ENCODE measurements at places on chromosomes 3 and 15.

DNA sequence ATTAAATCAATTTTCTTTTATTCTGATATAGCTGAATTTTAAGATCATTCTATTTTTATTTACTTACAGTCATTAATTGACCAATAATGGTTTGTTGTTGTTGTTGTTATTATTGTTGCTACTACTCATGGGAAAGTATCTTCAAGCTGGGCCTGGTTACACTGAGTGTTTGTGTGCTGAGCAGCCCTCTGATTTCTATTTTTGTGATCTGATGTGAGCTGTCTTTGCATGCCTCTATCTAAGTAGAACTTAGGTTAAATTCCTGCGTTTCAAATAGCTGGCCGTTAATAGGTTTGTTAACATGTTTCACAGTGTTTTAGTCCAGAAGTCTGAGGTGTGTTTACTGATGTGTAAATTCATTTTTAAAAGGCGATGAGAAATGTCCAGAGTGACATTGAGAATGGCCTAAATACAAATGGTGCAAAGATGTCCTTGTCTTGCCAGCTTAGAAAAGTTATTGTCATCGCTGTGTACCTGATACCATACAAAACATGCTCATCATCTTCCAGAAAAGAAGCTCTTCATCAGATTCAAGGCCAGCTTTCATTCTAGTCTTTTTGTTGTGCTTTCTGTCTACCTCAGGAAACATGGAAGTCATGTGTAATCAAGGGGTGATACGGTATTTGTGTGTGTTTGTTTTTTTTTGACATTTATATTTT is 15.8 kb downstream of the ARIH2 start:
- peaks cover 47% of the 10 kb centered on the region for H3K36me3 ChIP-seq
- no peaks in the 10 kb centered on the region for H3K27me3 ChIP-seq
- DNase-seq, result no peak
- H3K4me3 ChIP-seq, result no peak overlapping the region
- no peak overlapping the region for H3K27ac ChIP-seq
- H3K4me1 ChIP-seq, result peaks cover 18% of the 10 kb centered on the region

GRCh38 chr15:100279446-100279845 is 62.3 kb downstream of the ADAMTS17 start:
- H3K27me3 ChIP-seq, result no peaks in the 10 kb centered on the region
- H3K36me3 ChIP-seq, result no peaks in the 10 kb centered on the region
- H3K27ac ChIP-seq, result no peak overlapping the region

- H3K36me3 ChIP-seq, result no peaks in the 10 kb centered on the region
- no peak overlapping the region for H3K4me3 ChIP-seq
- DNase-seq, result no peak
- no peak overlapping the region for H3K27ac ChIP-seq
Observed at GRCh38 chr15:78347586-78348543, 7.7 kb downstream of the CRABP1 start.

- no peaks in the 10 kb centered on the region for H3K36me3 ChIP-seq
- H3K4me1 ChIP-seq, result peaks cover 3% of the 10 kb centered on the region
- H3K27ac ChIP-seq, result no peak overlapping the region
- no peak for DNase-seq
Observed at GRCh38 chr3:139534455-139534812, 5.1 kb downstream of the RBP1 start.

DNA sequence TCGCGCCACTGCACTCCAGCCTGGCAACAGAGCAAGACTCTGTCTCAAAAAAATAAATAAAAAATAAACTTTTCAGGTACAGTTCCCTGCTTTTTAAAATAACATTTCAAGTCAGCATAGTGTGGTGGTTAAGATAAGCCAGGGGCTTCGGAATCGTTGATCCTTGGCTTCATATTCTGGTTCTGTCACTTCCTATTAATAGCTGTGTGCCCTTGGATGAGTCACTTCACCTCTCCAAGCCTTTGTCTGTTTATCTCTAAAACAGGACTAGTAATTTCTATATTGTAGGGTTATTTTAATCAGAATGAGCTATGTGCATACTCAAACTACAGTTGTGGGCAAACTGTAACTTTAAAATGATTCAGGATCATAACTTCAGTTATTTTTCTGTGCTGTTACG is 53.8 kb upstream of the SENP5 start:
- H3K36me3 ChIP-seq, result peaks cover 63% of the 10 kb centered on the region
- no peak overlapping the region for H3K4me3 ChIP-seq
- H3K27me3 ChIP-seq, result no peaks in the 10 kb centered on the region
- H3K4me1 ChIP-seq, result no peaks in the 10 kb centered on the region
- H3K27ac ChIP-seq, result no peak overlapping the region

DNA sequence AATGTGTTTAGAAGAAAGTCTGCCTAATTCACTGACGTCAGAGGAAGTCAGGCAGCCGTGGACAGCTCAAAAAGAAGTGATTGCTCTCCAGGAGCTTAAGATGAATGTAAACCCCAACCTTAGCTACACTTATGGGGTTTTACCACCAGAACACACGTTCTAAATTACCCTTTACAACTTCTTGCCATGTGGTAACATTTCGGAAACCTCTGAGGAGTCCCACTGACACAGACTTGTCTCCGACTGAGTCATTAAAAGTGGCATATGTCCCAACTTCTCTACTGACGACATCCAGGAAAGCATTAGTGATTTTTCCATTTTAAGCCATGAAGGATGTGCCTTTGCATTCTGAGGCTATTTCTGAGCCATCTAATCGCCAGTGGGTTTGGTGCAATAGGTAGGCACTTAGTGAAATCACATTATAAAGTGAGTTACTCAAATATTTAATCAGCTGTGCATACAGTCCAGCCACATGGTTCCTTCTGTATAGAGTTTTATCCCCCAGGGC is 32.4 kb downstream of the C2CD4A start:
- no peaks in the 10 kb centered on the region for H3K4me1 ChIP-seq
- H3K36me3 ChIP-seq, result no peaks in the 10 kb centered on the region
- peaks cover 5% of the 10 kb centered on the region for H3K27me3 ChIP-seq
- no peak for DNase-seq

GRCh38 chr3:15797642-15798303 is at the start of gene ANKRD28:
Gene ANKRD28, minus strand, starts transcription at chr3:15797979. Its CDS starts 1,458 bp downstream, at chr3:15796521.
- no peaks in the 10 kb centered on the region for H3K27me3 ChIP-seq
- H3K27ac ChIP-seq, result peak within 1 kb of the TSS; percentile 76
- DNase-seq, result no peak
- H3K4me1 ChIP-seq, result peaks cover 68% of the 10 kb centered on the region

DNA sequence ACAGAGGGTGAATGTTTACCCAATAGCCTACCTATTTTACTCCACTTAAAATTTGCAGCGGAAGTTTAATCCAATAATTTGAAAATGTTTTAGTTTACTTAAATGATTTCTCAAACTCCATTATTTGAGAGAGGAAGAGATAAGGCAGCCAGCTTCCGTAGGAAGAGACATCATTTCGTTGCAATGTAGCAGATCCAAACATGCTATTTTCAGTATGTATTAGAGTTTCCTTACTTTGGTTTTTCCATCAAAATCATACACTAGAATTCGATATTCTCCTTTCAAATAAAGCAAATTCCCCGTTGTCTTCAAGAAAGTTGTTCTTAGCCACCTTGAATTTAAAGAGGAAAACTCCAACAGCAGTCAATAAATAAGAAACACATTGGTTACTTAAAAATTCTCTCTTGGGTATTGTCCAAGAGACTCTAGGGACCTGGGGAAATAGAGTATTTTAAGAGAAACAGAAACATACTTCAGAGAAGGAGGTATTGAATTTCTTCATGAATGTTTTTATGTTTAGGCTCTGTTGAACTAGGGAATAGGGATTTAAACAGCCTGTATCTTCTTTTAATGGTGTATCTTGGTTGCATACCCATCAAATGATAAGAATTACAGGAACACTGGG is 324.5 kb upstream of the GBE1 start:
- no peak overlapping the region for H3K4me3 ChIP-seq
- DNase-seq, result no peak
- no peaks in the 10 kb centered on the region for H3K4me1 ChIP-seq
- no peaks in the 10 kb centered on the region for H3K36me3 ChIP-seq

- no peaks in the 10 kb centered on the region for H3K36me3 ChIP-seq
- H3K4me1 ChIP-seq, result no peaks in the 10 kb centered on the region
- no peak overlapping the region for H3K4me3 ChIP-seq
- DNase-seq, result no peak
- H3K27ac ChIP-seq, result no peak overlapping the region
Observed at GRCh38 chr3:46684891-46685290, 8.6 kb downstream of the ALS2CL start.

DNA sequence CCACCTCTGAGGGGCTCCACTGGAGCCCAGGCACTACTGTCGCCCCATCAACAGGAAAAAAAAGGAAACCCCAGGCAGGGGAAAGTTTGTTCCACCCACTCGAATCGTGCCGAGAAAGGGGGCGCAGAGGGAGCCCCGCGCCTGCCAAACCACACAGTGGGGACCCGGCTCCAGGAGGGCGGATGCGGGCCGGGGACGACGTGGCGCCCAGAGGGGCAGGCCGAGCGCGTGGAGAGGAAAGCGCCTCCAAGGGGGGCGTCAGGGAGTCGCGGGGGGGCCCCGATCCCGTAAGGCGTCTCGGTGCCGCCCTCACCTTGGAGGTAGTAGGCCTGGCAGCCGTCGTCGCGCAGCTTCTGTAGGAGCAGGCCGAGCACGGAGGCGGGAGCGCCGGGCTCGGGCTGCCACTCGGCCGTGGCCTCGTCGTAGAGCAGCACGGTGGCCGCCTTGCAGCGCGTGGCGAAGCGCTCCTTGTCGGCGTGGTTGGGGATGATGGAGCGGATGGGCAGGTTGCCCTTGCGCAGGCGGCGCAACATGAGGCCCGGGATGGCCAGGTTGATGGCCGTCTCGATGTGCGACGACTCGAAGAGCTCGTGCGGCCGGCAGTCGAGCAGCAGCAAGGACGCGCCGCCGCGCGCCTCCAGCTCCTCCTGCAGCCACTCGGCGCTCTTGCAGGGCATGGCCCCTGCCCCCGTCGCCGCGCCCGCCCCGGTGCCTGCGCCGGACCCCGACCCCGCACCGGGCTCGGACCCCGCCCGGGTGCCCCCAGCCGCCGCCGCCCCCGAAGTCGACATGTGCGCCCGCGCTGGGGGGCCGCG is 627 bp downstream of the DUSP7 start:
- H3K4me1 ChIP-seq, result peaks cover 62% of the 10 kb centered on the region
- peak; percentile 25 for DNase-seq
- peak overlapping the region; percentile 75 for H3K27ac ChIP-seq
- peaks cover 10% of the 10 kb centered on the region for H3K36me3 ChIP-seq
- no peaks in the 10 kb centered on the region for H3K27me3 ChIP-seq
- H3K4me3 ChIP-seq, result peak overlapping the region; percentile 81

DNA sequence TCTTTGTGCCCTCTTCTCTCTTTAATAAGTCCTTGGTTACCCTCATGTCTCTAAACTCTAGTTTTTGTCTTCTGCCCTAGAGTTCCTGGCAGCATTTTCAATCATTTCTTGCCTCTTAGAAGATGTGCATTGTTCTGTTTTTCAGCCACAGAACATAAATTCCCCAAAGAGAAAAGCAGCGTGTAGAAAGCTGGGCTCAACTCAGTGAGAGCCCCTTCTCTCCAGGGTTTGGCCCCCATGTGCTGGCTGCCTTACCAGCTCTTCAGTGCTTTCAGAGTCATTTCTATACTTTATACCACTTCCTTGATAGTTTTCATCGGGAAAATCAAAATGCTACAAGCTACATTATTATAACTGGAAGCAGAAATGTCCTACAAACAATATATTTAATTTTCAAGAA is 369.1 kb upstream of the GRM7 start:
- H3K27me3 ChIP-seq, result no peaks in the 10 kb centered on the region
- H3K36me3 ChIP-seq, result no peaks in the 10 kb centered on the region
- no peak overlapping the region for H3K4me3 ChIP-seq
- no peaks in the 10 kb centered on the region for H3K4me1 ChIP-seq
- H3K27ac ChIP-seq, result no peak overlapping the region

- no peak overlapping the region for H3K4me3 ChIP-seq
- H3K27ac ChIP-seq, result no peak overlapping the region
- no peaks in the 10 kb centered on the region for H3K4me1 ChIP-seq
- no peak for DNase-seq
Observed at GRCh38 chr3:96012939-96013338, 801.5 kb upstream of the EPHA6 start.

- no peak overlapping the region for H3K4me3 ChIP-seq
- no peak for DNase-seq
- no peaks in the 10 kb centered on the region for H3K36me3 ChIP-seq
- H3K27me3 ChIP-seq, result peaks cover 2% of the 10 kb centered on the region
- no peak overlapping the region for H3K27ac ChIP-seq
- no peaks in the 10 kb centered on the region for H3K4me1 ChIP-seq
Observed at GRCh38 chr3:131735116-131735515, 232.3 kb upstream of the MRPL3 start.

DNA sequence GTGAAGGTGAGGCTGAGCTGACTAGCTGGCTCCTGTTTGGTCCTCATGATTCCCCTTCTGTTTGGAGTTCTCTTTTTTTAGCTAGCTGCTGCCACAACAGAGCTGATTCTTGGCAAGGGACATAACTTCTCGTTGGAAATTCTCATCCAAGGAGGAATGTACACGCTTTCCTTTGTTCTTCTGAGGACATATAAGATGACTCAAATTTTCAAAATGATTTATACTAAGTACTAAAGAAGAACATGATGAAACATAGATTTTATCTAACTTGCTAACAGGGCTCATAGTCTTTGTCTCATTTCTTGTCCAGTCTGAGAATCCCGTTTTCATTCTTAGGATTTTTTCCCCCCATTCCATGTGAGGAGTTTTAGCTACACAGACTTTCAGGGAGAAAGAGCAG is 2.9 kb upstream of the TFG start:
- H3K4me3 ChIP-seq, result no peak overlapping the region
- H3K27ac ChIP-seq, result no peak overlapping the region
- H3K4me1 ChIP-seq, result peaks cover 20% of the 10 kb centered on the region
- DNase-seq, result no peak

- H3K4me3 ChIP-seq, result no peak overlapping the region
- H3K36me3 ChIP-seq, result no peaks in the 10 kb centered on the region
- H3K4me1 ChIP-seq, result no peaks in the 10 kb centered on the region
Observed at GRCh38 chr3:179676081-179676480, 23.2 kb downstream of the USP13 start.

- H3K36me3 ChIP-seq, result no peaks in the 10 kb centered on the region
- H3K4me3 ChIP-seq, result no peak overlapping the region
- no peak overlapping the region for H3K27ac ChIP-seq
Observed at GRCh38 chr3:72617424-72618024, 230.7 kb downstream of the SHQ1 start.

DNA sequence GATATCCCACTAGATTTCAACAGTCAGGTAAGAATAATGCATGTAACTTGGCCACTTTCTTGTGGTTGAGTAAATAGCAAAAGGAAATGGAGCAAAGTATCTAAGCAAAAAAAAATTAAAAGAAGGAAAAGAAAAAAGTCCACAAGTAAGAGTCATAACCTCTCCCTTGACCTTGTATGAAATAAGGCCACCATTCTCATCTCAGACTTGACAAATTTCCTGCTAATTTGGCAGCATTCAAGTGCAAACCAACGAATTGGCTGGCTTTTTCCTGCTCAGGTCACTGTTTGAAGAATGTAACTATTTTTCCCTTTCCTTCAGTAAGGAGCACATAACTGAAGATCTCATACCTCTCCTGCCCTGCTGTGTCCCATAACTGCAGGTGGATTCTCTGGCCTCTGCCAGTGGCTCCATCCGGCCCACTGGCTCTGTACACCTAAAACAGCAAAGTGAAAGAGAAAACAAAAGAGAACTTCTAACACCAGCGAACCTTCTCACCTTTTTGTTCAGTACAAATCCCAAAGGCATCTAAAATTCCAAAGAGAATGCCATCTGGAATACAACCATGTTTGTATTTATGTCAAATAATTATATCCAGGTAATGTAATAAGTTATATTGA is 33.4 kb upstream of the RSL24D1 start:
- H3K4me1 ChIP-seq, result no peaks in the 10 kb centered on the region
- DNase-seq, result no peak
- H3K27me3 ChIP-seq, result no peaks in the 10 kb centered on the region
- peak overlapping the region; percentile 15 for H3K4me3 ChIP-seq
- H3K27ac ChIP-seq, result no peak overlapping the region
